ENCODE measurements at places on chromosomes 3 and 15.

- peak overlapping the region; percentile 77 for H3K4me3 ChIP-seq
- peak overlapping the region; percentile 16 for H3K27ac ChIP-seq
- peaks cover 20% of the 10 kb centered on the region for H3K4me1 ChIP-seq
- no peaks in the 10 kb centered on the region for H3K27me3 ChIP-seq
- no peak for DNase-seq
- H3K36me3 ChIP-seq: no peaks in the 10 kb centered on the region
Measured at GRCh38 chr15:59976480-59977271, 27.4 kb upstream of the FOXB1 start.

- H3K27ac ChIP-seq: no peak overlapping the region
- H3K27me3 ChIP-seq: peaks cover 18% of the 10 kb centered on the region
- DNase-seq: no peak
- H3K4me3 ChIP-seq: no peak overlapping the region
- no peaks in the 10 kb centered on the region for H3K36me3 ChIP-seq
- no peaks in the 10 kb centered on the region for H3K4me1 ChIP-seq
Measured at GRCh38 chr3:150105886-150106612, 135.4 kb upstream of the PFN2 start.

DNA sequence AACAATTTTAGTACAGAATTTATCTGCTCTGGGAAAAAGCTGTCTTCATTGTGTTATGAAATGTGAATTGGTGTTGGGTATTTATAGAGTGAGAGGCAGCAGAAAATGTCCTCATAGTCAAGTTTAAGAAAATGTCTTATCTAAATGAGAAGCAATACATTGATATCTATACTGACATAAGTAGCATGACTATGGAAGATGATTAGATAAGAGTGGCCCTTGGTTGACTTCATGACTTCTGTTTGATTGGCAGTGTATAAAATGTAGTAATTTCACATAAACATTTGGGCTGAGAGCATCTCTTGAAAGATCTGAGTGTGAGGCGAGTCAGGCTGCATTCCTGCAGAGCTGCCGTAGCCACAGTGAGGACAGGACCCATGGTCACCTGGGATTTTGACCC is 19.4 kb downstream of the MCTP2 start:
- H3K4me1 ChIP-seq: peaks cover 23% of the 10 kb centered on the region
- peaks cover 2% of the 10 kb centered on the region for H3K36me3 ChIP-seq
- no peaks in the 10 kb centered on the region for H3K27me3 ChIP-seq
- no peak for DNase-seq

- peak overlapping the region; percentile 50 for H3K4me3 ChIP-seq
- H3K27ac ChIP-seq: peak overlapping the region; percentile 60
- H3K27me3 ChIP-seq: peaks cover 5% of the 10 kb centered on the region
- H3K36me3 ChIP-seq: peaks cover 2% of the 10 kb centered on the region
- H3K4me1 ChIP-seq: peaks cover 13% of the 10 kb centered on the region
Measured at GRCh38 chr3:60079076-60079475, 1029.3 kb upstream of the CFAP20DC start.

- H3K27me3 ChIP-seq: peaks cover 34% of the 10 kb centered on the region
- peaks cover 8% of the 10 kb centered on the region for H3K4me1 ChIP-seq
- H3K36me3 ChIP-seq: no peaks in the 10 kb centered on the region
- H3K27ac ChIP-seq: no peak overlapping the region
Measured at GRCh38 chr15:33378866-33379480, 68.2 kb downstream of the RYR3 start.

- no peaks in the 10 kb centered on the region for H3K27me3 ChIP-seq
- H3K4me1 ChIP-seq: peaks cover 22% of the 10 kb centered on the region
- H3K36me3 ChIP-seq: peaks cover 2% of the 10 kb centered on the region
- H3K27ac ChIP-seq: peak overlapping the region; percentile 96
- peak overlapping the region; percentile 95 for H3K4me3 ChIP-seq
- no peak for DNase-seq
Measured at GRCh38 chr3:10142707-10143560, 1.4 kb downstream of the VHL start.

- no peak overlapping the region for H3K27ac ChIP-seq
- no peak for DNase-seq
- peaks cover 48% of the 10 kb centered on the region for H3K27me3 ChIP-seq
- no peak overlapping the region for H3K4me3 ChIP-seq
- H3K36me3 ChIP-seq: peaks cover 3% of the 10 kb centered on the region
- H3K4me1 ChIP-seq: peaks cover 3% of the 10 kb centered on the region
Measured at GRCh38 chr3:127070776-127071175, 87.9 kb downstream of the PLXNA1 start.

GRCh38 chr15:70245932-70246622 is 148.4 kb upstream of the TLE3 start:
- H3K27ac ChIP-seq: peak overlapping the region; percentile 37
- H3K27me3 ChIP-seq: no peaks in the 10 kb centered on the region
- no peak for DNase-seq
- H3K36me3 ChIP-seq: no peaks in the 10 kb centered on the region
- H3K4me1 ChIP-seq: peaks cover 22% of the 10 kb centered on the region
- no peak overlapping the region for H3K4me3 ChIP-seq

DNA sequence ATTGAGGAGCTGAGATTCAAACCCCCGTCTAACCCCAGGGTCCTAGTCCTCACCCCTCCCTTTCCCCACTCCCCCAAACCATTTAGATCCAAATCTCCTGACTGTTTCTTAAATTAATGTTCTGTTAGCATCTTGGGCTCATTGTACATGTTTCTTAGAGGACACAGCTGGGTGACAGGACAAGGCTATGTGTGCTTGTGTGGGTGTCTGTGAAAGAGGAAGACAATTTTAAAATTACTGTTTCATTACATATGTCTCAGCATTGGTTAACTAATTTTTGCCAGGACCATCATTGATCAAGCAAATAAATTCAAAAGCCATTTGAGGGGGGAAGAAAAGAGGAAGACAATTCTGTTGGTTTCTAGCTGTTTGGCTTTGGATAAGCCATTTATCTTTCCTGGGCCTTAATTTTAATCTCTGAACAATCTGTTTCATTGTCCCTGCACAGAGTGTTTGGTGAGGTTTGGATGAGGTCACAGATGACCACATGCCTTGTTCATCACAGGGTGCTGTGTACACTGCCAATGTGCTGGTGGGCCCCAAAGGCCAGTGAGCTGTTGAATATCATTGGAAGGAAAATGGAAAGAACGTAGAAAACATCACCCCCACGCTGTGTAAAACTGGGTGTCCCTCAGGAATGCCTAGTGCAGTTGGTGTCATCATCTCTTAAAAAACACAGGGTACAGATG is 51.9 kb downstream of the RPLP1 start:
- H3K4me3 ChIP-seq: no peak overlapping the region
- no peaks in the 10 kb centered on the region for H3K4me1 ChIP-seq
- DNase-seq: no peak
- peaks cover 21% of the 10 kb centered on the region for H3K27me3 ChIP-seq
- H3K36me3 ChIP-seq: no peaks in the 10 kb centered on the region

- H3K4me3 ChIP-seq: no peak overlapping the region
- no peak overlapping the region for H3K27ac ChIP-seq
Measured at GRCh38 chr15:75182187-75183131, 19.2 kb upstream of the C15orf39 start.

DNA sequence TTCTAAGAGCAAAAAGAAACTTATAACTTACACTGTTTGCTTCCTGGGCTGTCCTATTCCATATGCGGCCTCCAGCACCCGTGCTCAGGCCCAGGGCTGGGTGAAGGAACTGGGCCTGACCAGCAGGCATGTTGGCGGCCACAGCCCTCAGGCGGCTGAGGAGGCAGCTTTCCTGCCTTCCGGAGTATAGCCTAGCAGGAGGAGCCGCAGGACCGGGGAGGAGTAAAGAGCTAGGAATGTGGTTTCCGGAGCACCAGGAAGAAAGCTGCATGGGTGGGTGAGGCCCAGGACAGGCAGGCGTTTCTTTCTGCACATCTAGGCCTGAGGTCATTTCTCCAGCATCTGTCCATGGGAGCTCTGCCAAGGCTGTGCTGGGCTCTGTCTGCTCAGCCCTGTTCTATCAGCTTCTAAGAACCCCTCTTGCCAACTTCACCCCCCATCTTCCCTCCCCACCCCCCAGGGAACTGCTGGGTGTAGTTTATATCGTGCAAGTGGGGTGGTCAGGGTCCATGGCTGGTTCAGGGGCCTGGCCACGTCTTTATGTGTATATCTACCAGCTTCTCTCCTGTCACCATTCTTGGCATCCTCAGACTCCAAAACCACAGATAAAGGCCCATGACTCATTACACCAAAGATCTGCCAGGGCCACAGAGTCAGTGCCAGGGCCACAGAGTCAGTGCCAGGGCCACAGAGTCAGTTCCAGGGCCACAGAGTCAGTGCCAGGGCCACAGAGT is 7.8 kb upstream of the KIF7 start:
- DNase-seq: no peak
- H3K4me3 ChIP-seq: no peak overlapping the region
- H3K27me3 ChIP-seq: peaks cover 55% of the 10 kb centered on the region

DNA sequence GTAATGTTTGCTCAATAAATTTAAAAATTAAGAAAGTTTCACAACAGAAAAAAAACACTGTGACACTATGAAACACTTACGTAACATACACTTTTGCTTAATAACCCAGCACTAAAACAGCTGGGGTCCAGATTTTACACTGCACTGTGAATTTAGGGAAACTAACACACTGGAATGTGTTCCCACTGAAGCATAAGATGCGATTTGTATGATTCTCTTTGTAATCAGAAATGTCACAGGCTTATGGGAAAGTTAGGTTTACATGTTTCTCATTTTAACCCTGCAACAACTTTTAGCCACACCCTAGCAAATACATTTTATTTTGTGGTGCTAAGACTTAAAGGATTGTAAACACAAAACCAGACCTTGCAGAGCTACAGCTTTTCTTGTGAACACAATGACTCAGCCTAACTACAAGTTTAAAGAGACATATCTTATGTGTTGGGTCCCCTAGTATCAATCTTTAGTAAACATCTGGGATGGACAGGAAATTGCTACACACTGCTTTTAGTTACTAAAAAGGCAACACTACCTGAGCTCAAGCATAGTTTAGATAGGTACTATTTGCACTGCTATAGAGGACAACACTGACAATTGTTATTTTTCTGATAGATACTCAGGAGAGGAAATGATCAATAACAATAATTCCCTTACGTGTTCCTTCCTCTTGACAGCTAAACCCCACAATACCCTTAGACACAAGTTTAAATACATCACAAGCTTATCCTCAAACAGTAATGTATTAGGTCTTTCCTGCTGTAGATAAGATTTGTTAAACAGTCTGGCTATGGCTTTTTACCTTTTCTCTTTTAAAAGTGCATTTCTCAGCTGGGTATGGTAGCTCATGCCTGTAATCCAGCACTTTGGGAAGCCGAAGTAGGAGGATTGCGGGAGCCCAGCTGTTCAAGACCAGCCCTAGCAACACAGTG is 3.8 kb downstream of the PLD1 start:
- H3K4me3 ChIP-seq: no peak overlapping the region
- H3K4me1 ChIP-seq: peaks cover 39% of the 10 kb centered on the region
- DNase-seq: no peak
- H3K27ac ChIP-seq: no peak overlapping the region
- H3K27me3 ChIP-seq: peaks cover 4% of the 10 kb centered on the region

DNA sequence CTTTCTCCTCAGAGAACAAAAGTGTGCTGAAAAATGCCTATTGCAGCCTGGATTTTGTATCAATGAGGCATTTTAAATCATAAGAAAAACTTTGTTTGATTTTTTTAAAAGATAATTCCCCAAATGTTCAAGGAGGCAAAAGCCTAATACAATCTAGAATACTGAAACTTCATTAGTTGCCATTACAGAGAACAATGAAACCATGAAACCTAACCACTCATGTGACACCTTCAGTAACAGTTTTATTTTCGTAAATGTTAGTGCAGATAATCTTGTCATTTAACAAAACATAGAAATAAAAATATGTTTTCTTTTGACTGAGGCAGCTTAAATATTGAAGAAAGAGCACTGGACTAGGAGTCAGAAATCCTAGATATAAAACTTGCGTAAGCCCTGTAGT is 655.9 kb downstream of the RBMS3 start:
- H3K27me3 ChIP-seq: peaks cover 8% of the 10 kb centered on the region
- H3K27ac ChIP-seq: no peak overlapping the region
- DNase-seq: no peak
- no peaks in the 10 kb centered on the region for H3K36me3 ChIP-seq
- no peak overlapping the region for H3K4me3 ChIP-seq
- no peaks in the 10 kb centered on the region for H3K4me1 ChIP-seq

- no peak overlapping the region for H3K4me3 ChIP-seq
- peaks cover 28% of the 10 kb centered on the region for H3K4me1 ChIP-seq
- no peak overlapping the region for H3K27ac ChIP-seq
- DNase-seq: no peak
- no peaks in the 10 kb centered on the region for H3K27me3 ChIP-seq
Measured at GRCh38 chr3:98587654-98588053, 5.8 kb downstream of the CPOX start.

DNA sequence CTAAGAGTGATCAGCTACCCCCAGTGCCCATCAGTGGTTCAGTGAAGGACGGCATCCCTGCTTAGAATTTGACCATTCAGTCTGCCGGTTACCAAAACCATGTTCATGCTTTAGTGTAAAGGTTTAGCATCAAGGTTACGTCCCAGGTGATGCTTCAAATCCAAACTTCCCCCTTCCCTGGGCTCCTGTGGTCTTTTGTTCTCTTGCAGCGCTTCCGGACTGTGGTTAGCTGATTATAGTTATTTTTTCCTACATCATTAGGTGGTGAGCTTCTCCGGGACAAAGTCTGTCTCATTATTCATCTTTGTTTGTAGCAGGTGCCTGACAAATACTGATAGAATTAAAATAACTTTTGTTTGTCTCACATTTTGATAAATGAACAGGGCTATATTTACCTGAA is 28.3 kb upstream of the MYZAP start:
- DNase-seq: no peak
- peaks cover 28% of the 10 kb centered on the region for H3K4me1 ChIP-seq
- H3K4me3 ChIP-seq: no peak overlapping the region
- peaks cover 33% of the 10 kb centered on the region for H3K27me3 ChIP-seq
- H3K27ac ChIP-seq: peak overlapping the region; percentile 77

DNA sequence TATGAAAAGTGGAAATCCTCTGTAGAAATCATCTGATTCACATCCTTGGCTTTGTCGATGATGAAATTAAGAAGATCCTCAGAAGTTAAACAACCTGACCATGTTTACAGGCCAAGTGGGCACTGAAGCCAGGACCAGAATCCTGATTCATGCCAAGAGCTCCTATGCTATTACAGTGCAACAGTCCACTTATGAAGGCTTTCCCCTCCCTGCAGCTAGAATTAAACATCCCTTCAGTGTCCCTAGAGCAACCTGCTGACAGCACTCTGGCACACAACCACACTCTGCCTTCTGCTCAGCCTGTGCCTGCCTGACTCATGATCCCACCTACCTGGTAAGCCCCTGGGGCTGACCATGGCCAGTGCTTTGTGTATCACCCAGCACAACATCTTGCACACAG is 33.8 kb downstream of the TXNRD3 start:
- no peak for DNase-seq
- peaks cover 34% of the 10 kb centered on the region for H3K27me3 ChIP-seq
- no peaks in the 10 kb centered on the region for H3K4me1 ChIP-seq
- peaks cover 2% of the 10 kb centered on the region for H3K36me3 ChIP-seq
- no peak overlapping the region for H3K27ac ChIP-seq
- H3K4me3 ChIP-seq: no peak overlapping the region

- no peak overlapping the region for H3K4me3 ChIP-seq
- H3K27ac ChIP-seq: no peak overlapping the region
- H3K27me3 ChIP-seq: no peaks in the 10 kb centered on the region
- no peaks in the 10 kb centered on the region for H3K36me3 ChIP-seq
- H3K4me1 ChIP-seq: peaks cover 11% of the 10 kb centered on the region
Measured at GRCh38 chr3:46085421-46086082, 58.3 kb upstream of the XCR1 start.
